ENCODE measurements at places on chromosomes 16 and 17.

DNA sequence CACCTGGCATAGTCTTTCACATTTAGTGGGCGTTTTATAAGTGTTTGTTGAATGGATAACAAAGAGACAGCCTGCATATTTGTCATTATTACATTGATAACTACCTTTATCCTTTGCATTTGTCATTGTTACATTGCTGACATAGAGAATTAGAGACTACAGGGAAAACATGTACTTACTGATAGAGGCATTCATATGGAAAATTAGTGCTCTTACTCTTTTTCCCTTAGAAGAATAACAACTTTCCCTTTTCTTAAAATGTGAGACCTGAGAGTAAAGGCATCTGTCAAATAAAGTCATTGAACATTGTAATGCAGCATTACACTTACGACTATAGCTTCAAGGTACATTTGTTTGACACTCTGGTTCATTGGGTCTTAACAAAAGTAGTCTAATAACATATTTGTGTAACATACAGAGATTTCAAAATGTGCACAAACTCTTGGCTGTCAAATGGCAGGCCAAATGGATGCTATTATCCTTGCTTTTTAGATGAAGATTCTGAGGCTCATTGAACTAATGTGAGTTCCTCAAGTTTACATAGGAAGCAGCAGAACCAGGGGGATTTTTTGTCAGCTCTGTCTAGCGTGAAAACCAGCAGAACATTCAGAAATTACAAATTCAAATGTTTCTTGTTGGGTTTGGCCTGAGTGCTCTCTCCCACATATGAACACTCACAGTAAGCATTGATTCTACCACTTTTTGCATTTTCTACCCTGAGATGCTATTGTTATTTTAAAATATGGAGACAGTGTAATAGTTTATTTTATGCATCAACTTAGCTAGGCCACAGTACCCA, 28.5 kb downstream of the SMIM36 start:
- no peak for DNase-seq

- DNase-seq: no peak
Observed at GRCh38 chr16:872436-873242, 72.1 kb upstream of the GNG13 start.

DNA sequence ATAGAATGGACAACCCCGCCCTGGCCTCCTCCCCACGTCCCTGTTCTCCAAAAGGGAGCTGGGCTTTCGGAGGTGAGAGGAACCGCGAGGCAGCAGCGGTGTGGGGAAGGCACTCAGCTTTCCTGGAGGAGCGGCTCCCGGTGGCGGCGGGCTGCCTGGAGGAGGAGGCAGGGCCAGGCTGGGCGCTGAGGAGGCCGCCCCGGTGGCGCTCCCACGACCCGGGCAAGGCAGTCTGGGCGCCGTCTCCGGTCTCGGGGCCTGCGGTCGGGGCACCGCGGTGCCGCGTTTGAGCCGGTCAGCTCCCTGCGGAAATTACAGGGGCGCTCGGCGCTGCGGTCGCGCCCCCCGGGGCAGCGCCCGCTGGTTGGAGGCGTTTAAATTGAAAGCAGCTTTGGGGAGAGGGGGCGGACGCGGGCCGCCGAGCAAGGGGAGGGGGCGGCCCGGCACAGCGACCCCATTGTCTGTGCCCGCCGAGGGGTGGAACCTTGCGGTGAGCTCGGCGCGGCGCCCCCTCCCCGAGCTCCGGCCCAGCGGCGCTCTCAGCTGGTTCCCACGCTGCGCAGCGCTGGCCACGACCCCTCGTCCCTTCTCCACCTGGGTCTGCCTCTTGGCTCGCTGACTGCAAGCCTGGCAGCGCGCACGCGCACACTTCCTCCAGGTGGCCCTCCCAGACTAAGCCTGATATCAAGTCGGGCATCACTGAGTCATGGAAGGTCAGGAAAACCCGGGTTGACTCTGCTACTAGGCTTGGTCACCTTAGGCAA, 58.7 kb upstream of the DLX4 start:
- no peak for DNase-seq

GRCh38 chr17:2595716-2596115, 2.3 kb downstream of the PAFAH1B1 start:
- DNase-seq: no peak

DNA sequence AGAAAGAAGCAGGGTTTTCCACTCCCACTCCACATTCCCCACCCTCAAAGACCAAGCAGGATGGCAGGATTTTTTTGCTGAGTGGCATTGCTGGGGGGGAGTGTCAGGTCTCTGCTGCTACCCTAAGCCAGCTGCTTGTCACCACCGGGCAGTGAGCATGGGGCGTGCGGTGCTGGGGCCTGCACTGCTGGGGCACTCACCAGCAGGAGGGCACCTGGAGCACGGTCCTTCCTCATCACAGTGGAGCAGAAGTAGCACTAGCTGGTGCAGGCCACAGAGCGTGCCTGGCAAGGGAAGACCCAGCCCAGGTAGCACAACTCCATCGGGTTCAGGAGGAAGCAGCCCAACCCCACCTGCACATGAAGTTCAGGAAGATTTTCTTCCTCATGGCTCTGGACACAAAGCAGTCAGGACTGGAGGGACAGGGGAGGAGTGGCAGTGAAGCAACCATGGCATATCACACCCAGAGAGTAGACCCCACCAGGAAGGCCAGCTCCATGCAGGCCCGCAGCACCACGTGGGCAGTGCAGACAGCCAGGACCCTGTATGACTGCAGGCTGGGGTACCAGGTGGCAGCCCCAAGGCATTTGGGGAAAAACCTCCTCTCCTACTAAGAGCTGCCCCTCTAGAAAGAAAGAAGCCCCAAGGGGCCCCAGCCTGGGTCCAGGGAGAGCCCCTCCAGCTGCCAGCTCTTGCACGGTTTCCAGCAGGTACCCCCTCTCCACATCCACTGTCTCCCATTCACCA, 16.7 kb upstream of the MYO18A start:
- no peak for DNase-seq

- no peak for DNase-seq
Observed at GRCh38 chr17:61005358-61005757, 327.7 kb downstream of the BCAS3 start.

- DNase-seq: peak; percentile 95
Observed at GRCh38 chr17:78818932-78819331, 21.7 kb downstream of the USP36 start.

DNA sequence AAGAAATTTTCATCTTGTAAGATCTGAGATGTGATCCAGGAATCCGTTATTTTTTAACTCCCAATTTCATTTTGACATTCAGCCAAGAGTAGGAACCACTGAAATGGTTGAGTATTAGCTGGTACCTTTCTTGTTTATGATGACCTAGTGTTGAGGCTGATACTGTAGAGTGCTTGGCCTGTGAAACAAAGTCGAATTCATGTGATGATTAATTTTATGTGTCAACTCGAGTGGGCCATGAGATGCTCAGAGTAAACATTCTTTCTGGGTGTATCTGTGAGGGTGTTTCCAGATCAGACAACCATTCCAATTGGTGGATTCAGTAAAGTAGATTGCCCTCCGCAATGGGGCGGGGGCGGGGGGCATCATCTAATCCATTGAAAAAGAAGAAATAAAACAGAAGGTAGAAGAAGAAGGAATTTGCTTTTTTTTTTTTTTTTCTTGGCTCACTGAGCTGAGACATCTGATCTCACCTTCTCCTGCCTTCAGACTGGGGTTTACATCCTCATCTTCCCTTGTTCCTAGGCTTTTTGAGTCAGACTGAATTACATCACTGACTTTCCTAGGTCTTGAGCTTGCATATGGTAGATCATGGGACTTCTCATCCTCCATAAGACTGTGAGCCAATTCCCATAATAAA, 264.6 kb upstream of the KCNJ16 start:
- DNase-seq: no peak

GRCh38 chr16:877242-878071, 76.9 kb upstream of the GNG13 start:
- no peak for DNase-seq

DNA sequence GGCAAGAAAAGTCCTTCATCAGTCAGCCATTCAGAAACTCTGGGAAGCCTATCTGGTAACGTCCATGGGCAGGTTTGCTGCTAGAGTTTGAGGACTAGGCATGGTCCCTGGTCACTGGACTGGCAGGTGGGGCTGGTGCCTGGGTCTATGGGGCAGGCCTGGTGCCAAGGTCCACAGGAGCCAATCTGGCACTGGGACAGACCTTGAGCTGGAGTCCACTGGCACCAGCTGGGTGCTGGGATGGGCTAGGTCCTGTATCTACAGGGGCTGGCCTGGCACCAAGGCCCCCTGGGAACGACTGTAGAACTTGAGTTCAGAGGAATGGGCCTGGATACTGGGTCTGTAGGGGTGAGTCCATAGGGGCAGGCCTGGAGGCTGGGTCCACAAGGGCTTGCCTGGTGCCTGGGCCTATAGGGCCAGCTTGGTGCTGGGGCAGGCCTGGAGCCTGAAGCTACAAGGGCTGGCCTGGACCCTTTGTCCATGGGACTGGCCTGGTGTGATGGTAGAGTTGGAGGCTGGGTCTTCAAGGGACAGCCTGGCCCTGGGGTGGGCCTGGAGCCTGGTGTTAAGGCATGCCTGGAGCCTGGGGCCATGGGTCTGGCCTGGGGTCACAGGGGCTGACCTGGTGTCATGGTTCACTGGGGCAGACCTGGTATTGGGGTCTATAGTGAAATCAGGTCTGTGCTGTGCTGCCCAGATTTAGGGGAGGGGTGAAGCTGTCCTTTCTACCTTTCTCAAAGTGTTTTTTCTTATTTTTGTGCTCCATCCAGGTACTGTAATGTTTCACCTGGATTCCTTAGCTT, 30.5 kb upstream of the NKD1 start:
- no peak for DNase-seq
